ENCODE measurements at places on chromosomes 3 and 15.

- DNase-seq: no peak
Measured at GRCh38 chr3:118167571-118167970, 867.1 kb downstream of the IGSF11 start.

GRCh38 chr3:933326-933725 is 159.5 kb upstream of the CNTN6 start:
- DNase-seq: no peak

DNA sequence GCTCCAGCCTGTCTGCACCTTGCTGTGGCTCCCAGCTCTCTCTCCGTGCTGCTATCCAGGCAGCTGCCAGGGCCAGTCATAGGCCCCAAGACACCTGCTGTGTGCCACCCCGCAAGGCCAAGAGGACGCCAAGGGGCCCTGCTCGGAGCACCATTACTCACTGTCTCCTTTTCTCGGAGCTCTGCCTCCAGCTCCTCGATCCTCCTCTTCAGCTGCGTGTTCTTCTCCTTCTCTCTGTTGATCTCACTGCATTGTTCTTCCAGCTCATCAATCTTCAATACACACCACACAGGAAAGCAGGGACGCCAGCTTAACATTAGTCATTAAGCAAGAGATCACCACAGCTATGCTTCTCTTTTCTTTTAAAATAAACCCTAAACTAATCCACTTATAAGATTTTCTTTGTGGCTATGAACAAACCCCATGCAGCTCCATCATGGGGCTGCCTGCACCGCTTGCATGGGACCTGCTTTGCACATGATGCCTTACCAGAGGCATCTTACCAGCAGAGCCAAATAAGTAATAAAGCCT is 42.6 kb downstream of the WHAMM start:
- no peak for DNase-seq

- DNase-seq: no peak
Measured at GRCh38 chr3:44036850-44037249, 204.8 kb upstream of the TOPAZ1 start.

- no peak for DNase-seq
Measured at GRCh38 chr3:150278195-150278594, 129.9 kb upstream of the TSC22D2 start.

- DNase-seq: no peak
Measured at GRCh38 chr15:101068961-101069653, 149.9 kb downstream of the LRRK1 start.

DNA sequence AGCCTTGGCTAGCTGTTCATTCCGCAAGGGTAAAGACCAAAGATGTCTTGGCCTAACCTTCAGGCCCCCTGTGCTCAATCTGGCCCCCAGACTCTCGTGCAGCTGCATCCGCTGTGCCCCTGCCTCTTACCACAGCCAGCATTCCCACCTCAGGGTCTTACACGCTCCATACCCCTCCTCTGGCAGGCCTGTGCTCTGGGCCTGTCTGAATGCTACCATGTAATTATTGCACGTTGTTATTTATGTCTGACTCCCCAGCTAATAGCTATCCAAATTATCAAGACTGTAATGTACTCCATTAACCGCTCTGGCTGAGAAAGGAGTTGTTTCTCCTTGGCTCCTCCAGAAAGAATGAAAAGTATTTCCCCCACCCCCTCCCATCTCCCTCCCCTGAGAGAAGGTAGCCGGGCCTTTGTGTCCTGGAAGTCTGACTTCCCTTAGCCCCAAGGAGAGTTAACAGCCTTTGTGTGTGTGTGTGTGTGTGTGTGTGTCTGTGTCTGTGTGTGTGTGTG is 54.5 kb upstream of the UBE2E1 start:
- DNase-seq: no peak

DNA sequence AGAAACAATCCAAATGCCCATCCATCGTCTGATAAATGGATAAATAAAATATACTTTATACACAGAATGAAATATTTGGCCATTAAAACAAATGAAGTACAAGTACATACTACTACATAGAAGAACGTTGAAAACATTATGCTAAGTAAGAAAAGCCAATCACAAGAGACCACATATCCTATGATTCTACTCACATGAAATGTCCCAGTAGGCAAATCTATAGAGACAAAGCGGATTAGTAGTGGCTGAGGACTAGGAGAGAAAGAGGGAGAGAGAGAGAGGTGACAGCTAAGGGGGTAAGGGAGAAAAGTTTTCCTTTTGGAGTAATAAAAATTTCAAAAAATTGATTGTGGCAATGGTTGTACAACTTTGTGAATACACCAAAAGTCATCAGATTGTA is 147.0 kb downstream of the GREM1 start:
- no peak for DNase-seq

DNA sequence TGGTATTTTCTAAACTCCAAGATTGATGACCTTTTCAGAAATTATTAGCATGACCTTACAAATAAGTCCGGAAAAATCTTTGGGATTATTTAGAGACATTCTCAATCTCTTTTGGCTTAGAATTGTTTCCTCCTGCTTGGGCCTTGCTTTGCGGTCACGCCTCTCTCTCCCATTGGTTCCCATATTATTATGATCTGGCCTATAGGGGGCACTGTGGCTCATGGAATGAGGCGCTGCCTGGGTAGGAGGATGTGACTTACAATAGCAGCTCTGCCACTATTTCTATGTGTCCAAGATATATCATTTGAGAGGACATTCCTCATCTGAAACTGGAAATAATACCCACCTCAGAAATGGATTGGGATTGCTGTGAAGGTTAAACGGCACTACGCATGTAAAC is 464.9 kb downstream of the MFSD1 start:
- no peak for DNase-seq

- DNase-seq: peak; percentile 92
Measured at GRCh38 chr3:42502429-42503250, at the start of gene VIPR1. VIPR1 (plus strand) TSS chr3:42502643; CDS start chr3:42502736, 93 bp downstream.

GRCh38 chr3:128385080-128385832 is 81.4 kb downstream of the DNAJB8 start:
- no peak for DNase-seq

GRCh38 chr3:20853890-20854289 is 667.9 kb upstream of the SGO1 start:
- no peak for DNase-seq

DNA sequence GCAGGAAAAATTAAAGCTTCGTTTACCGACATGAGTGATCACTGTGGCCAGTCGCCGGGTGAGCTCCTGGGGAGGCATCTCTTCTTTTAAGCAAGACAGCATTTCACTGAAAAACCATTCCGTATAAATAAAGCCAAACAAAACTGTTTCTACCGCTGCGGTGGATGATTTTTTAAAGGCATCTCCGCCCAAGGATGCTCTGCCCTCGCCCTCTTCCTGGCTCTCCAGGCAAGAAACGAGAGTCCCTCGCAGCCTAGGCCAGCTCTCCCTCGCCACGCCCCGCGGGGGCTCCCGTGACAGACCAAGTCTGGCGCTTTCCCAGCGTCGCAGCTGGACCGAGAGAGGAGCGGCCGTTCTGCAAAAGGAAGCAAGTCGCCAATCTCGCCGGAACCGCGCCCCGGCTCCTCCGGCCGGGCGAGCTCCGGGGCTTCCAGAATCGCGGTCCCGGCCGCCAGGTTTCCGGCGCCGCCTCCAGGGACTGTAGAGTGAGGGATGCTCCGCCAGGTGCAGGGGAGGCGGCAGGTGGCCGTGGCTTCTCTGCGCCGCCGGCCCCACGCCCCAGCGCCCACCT is 458 bp downstream of the MCF2L2 start:
- no peak for DNase-seq

DNA sequence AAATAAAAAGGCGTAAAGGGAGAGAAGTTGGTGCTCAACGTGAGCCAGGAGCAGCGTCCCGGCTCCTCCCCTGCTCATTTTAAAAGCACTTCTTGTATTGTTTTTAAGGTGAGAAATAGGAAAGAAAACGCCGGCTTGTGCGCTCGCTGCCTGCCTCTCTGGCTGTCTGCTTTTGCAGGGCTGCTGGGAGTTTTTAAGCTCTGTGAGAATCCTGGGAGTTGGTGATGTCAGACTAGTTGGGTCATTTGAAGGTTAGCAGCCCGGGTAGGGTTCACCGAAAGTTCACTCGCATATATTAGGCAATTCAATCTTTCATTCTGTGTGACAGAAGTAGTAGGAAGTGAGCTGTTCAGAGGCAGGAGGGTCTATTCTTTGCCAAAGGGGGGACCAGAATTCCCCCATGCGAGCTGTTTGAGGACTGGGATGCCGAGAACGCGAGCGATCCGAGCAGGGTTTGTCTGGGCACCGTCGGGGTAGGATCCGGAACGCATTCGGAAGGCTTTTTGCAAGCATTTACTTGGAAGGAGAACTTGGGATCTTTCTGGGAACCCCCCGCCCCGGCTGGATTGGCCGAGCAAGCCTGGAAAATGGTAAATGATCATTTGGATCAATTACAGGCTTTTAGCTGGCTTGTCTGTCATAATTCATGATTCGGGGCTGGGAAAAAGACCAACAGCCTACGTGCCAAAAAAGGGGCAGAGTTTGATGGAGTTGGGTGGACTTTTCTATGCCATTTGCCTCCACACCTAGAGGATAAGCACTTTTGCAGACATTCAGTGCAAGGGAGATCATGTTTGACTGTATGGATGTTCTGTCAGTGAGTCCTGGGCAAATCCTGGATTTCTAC is at the start of gene RARB:
TSS of gene RARB (plus strand) at position 322 of the 847 bp plus-strand sequence. CDS start at position 791, 469 bp downstream.
- no peak for DNase-seq

DNA sequence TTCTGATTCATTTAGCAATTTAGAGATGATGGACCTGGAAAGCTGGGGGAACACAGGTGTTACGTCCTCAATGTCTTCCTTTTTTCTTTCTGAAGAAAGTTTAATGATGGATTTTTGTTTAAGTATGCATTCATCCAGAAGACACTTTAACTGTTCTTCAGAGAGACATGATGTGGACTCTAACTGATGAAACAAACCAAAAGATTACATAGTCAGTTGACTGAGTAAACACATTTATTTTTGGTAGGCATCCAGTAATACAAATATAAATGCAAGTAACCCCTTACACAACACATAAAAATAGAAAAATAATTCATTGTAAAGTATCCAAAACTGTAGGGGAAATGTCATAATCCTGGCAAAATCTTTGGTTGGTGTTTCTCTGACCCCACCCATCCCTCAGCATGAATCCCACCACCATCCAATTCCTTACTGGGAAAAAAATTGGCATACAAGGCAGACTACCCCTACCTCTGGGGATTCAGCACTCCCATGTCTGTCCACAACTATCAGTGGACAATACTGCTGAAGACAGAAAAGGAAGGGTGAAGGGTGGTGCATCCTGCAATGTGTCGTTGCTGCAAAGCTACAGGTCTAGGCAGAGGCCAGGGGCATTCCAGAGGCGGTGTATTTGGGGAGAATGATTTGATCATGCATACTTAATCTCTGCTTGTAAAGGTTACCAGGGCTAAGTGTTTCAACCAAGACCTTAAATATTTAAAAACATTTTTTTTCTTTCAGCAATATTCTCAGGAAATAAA is 37.4 kb downstream of the THBS1 start:
- DNase-seq: no peak

- no peak for DNase-seq
Measured at GRCh38 chr3:57733790-57734189, 22.3 kb upstream of the SLMAP start.

DNA sequence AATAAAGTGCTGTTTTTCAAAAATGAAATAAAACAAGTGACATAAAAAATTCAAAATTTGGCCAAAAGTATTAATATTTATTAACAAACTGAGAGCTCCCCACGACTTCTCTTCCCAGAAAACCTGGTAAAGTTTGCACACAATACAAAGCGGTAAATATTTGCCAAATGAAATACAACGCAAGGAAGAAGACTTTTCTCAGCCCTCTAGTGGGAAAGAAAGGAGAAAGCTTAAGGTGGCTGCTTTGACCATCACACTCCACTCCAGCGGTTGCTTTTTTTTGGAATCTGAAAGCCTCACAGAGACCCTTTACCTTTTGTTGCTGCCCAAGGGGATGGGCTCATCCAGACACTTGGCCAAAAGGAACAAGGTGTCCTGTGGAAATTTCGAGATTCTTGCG is 1.1 kb upstream of the GK5 start:
- no peak for DNase-seq

- DNase-seq: no peak
Measured at GRCh38 chr3:195903950-195904290, 4.4 kb downstream of the TNK2 start.

GRCh38 chr3:113439606-113440005 is 1.7 kb downstream of the CFAP44 start:
- no peak for DNase-seq

DNA sequence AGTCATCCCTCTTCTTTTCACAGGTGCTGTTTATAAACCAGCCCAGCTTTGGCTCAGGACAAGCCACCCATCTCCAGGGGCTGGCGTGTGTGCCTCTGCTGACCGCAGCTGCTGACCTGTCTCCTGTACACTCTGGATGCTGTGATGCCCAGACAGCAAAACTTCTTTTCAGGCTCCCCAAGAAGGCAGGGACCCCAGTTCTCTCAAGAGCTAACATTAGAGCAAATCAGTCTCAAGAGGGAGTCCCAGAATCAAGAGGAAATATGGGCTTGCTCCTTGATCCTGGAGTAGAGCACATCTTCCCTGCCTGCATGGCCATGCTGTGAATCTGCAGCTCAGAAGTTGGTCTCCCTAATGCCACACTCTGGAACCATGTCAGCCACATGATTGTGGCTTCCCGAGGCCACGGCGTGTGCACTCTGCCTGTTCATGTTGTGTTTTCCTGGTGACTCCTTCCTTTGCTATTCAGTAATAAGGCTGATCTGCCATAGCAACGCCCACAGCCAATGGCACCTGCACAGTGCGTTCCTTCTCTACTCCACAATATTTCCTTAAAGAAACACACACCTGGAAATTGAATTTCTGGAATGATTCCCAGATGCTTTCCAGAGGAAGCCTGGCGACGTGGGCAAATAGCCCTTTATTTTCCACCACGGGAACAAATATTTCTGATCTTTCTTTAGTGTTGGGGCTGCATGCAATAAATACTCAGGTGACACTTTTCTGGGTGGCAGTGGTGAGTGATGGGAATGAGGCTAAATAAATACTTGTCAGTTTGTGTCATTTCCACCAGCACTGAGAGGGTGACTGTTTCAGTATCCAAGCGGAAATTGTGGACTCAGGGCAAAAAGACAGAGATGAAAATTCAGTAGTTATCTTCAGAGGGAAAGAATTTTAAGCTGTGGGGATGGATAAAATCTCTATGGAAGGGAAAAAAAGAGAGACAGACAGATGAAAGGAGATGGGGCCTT is 21.9 kb upstream of the THSD4 start:
- no peak for DNase-seq

DNA sequence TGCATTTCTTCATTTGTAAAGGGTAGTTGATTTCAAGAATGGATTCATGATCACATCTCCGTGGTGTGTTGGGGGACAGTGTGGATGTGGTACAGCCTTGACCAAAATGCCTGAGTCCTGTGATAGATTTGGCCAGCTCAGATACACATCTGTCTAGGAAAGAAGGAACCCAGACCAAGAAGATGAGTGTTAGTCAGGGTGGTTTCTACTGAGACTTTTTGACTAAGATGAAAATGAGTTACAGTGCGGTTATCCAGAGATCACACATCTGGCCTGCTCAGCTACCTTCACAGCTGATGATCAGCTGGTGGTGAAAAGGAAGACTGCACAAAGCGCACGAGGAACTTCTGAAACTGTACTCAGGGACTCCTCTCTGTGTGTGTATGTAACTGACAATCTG is 68.0 kb downstream of the FNDC3B start:
- DNase-seq: no peak

GRCh38 chr15:62377736-62378480 is 212.8 kb upstream of the C2CD4B start:
- DNase-seq: no peak

Data from stimulated activated CD4-positive, alpha-beta T cell treated with anti-CD3 and anti-CD28 coated beads, Interleukin-1b, Interleukin-23, amount 100 ng/mL, for 1 hour (primary cell).